ENCODE measurements at places on chromosomes 5 and 9.

GRCh38 chr5:6464441-6464840, 15.8 kb downstream of the UBE2QL1 start:
- DNase-seq, result no peak

DNA sequence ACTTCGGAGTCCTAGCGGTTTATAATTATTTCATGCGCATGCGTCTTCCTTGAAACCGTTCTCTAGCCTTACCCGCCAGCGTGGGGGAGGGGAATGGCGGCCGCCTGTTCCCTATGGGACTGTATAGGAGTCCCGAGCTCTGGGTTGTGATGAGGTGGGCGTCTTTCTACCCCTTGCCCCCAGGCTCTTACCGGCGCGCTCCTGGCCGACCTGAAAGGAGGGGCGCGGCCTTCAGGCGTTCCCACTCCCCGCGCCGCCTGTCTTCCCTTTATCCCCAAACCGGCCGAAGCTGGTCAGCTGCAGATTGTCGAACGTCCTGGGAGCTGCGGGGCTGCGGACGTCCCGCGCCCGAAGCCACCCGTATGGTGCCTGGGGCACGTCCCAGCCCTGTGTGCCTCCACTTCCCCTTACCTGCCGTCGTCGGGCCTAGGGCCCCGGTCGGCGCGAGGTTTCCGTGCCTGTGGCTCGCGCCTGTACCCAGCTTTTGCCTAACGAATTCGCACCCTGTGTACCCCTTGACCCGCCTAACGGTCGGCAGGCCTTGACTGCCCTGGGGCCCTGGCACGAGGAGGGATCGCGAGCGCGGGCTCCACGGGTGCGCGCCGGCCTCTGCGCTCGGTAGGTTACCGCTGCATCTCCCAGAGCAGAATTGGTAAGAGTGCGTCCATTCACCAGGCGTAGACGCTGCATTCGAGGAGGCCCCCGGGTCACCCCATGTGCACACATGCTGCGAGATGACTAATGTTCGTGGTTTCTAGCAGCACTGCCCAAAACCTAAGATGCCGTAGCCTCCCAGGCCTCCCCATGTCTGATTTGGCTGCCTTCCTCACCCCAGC, 653 bp upstream of the HNRNPH1 start:
- peak; percentile 51 for DNase-seq

GRCh38 chr9:68437785-68438184, 81.4 kb downstream of the PGM5 start:
- DNase-seq, result no peak

- DNase-seq, result no peak
Observed at GRCh38 chr9:135083241-135083810, 4.1 kb upstream of the OLFM1 start.

DNA sequence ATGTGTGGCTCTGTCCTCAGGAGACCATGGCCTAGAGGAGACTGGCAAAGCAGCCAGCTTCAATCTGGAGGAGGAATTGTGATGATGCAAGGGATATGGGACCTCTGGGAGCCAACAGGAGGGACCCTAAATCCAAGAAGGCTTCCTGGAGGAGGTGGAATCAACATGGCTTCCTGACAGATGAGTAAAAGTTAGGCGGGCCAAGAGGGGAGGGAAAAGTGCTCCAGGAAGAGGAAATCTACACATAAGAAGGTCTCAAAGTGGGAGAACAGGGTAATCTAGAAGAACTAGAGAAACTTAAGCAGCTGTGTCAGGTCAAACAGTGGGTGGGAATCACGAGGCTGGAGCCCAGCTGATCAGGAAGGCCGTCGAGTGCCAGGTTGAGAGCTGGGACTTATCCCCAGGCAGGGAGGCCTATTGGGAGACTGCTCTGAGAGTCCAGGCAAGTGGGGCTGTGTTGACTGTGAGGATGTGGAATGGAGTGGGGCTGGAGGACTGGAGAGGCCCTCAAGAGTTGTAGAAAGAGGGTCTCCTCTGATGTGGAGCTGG, 119.1 kb downstream of the C9orf50 start:
- no peak for DNase-seq

GRCh38 chr5:88663793-88664216, 219.2 kb downstream of the MEF2C start:
- no peak for DNase-seq
